ENCODE measurements at places on chromosomes 12 and 14.

GRCh38 chr12:121217761-121218160 is 7.8 kb downstream of the P2RX4 start:
- no peak for DNase-seq

- no peak for DNase-seq
Measured at GRCh38 chr12:103530307-103531066, 34.7 kb upstream of the C12orf42 start.

GRCh38 chr12:66176105-66176900 is 6.5 kb upstream of the TMBIM4 start:
- DNase-seq, result no peak

DNA sequence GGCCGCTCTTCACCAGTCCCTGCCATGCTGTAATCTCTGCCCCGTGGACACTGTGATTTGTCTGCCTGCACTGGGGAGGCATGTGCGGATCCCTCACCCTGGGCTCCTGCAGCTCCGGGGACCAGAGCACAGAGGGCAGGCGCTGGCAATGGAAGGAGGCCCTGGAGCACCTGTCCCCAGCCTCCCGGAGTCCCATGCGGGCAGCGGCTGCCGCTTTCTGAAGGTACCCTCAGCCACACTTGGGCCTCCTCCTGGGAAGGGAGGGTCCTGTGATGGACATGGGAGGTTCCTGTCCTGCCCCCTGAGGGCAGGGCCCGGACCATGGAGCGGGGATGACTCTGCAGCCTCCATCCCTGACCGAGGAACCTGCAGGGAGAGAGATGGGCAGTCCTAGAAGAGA is 297.4 kb upstream of the SFSWAP start:
- no peak for DNase-seq
